ENCODE measurements at places on chromosomes 6 and 20. TPM values are rescaled to one million over a fixed set of nuclear protein-coding genes. Genes with fewer than 3 reads are reported as not detected.

- no peak for DNase-seq
These were observed 405.1 kb downstream of the TAF4 start for GRCh38 chr20:61660559-61660958.

GRCh38 chr6:116461932-116462885 is 1.0 kb downstream of the CALHM6 start:
- peak; percentile 84 for DNase-seq

GRCh38 chr6:162336359-162336758 is 391.2 kb downstream of the PRKN start:
- DNase-seq, result no peak

- DNase-seq, result no peak
These were observed 262.4 kb upstream of the AGPAT4 start for GRCh38 chr6:161536224-161536630.

DNA sequence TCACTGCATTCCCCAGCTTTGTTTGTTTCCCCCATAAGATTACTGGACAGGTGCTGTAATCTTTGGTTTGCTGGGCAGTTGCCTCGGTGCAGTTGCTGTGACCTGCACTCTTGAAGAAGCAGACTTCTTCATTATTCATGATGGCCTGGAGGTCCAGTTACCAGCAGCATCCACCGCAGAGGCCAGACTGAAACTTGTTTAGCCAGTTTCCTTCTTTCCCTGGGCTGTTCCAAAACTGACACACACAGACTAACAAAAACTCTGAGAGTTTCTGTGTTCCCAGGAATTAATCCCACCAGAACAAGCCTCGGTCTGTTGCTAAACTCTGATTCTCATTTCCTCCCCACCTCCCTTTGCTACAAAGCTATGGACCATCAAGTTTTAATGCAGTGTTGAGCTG is 144.1 kb downstream of the QRSL1 start:
- no peak for DNase-seq

DNA sequence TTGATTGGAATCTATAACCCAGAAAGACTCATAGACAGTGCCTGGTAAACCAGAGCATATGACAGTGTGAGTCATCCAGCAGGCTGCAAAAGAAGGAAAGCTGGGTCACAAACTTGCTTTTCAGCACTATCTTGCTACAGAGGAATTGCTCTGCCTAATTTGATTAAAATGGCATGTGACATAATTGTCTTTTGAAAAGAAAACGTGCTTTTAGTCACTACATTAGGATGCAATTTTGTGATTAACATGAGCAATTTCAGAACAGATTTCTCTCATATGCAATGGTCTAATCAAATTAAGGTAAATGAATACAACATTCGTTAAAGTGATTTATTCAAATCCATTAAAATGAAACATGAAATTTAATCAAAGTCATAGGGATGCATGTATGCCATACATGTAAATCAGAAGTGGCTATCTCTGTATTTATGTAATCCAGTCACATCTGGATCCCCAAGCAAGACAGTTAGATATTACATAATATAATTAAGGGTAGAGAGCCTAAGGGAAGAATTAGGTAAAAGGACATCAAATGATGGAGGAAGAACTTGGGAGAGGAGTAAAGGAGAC is 400.0 kb upstream of the HTR1E start:
- no peak for DNase-seq

- DNase-seq, result no peak
These were observed 3.4 kb upstream of the KCNG1 start for GRCh38 chr20:51026269-51026668.

DNA sequence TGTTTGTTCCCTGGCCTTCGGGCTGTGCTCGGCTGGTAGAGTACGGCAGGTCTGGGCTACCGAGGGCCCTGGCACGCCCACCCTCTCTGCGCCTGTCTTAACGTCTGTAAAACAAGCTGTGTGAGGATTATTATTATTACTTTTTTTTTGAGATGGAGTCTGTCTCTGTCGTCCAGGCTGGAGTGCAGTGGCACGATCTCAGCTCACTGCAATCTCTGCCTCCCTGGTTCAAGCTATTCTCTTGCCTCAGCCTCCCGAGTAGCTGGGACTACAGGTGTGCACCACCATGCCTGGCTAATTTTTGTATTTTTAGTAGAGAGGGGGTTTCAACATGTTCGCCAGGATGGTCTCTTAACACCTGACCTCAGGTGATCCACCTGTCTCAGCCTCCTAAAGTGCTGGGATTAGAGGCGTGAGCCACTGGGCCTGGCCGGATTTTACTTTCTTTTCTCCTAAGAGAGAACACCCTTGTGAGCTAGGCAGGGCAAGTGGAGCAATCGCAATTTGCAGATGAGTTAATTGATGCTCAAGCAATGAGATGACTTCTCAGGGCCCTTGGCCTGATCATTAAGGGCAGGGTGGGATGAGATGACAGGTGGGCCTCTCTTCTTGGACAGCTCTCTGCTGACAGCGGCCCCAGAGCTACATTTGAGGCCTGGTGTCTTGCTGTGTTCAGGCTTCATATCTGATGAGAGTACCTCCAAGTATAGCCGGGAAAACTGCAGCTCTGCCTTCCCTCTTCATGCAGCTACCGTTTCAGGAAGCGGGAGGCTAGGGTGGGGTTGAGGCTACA is 859 bp upstream of the SMIM29 start:
- no peak for DNase-seq

- no peak for DNase-seq
These were observed 56.3 kb upstream of the ANKEF1 start for GRCh38 chr20:9978397-9979004.

GRCh38 chr6:3822747-3823445 is 26.3 kb upstream of the FAM50B start:
- DNase-seq, result no peak

DNA sequence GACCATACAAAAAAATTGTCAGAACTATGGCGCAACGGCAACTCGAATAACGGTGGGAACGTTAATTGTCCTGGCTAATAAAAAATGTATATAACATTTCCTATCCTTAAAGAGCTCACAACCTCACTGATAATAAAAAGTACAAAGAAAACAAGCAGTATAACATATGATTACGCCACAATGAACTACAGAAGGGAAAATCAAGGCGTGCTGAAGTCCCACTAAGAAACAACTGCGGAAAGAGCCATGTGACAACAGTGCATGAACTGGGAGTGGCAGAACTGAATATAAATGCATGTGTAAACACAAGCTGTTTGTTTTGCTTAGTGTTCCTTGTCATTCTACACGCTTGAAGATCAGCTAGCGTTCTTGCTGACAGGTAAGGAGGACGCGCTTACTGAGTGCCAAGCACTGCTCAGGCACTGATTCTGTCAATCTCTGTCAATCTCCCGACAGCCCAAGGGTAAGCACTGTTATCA is 466 bp upstream of the PSMB1 start:
- no peak for DNase-seq

- DNase-seq, result no peak
These were observed 9.7 kb downstream of the MAPRE1 start for GRCh38 chr20:32829311-32830005.

GRCh38 chr20:62590309-62591121 is 51.8 kb upstream of the SLCO4A1 start:
- DNase-seq, result no peak

DNA sequence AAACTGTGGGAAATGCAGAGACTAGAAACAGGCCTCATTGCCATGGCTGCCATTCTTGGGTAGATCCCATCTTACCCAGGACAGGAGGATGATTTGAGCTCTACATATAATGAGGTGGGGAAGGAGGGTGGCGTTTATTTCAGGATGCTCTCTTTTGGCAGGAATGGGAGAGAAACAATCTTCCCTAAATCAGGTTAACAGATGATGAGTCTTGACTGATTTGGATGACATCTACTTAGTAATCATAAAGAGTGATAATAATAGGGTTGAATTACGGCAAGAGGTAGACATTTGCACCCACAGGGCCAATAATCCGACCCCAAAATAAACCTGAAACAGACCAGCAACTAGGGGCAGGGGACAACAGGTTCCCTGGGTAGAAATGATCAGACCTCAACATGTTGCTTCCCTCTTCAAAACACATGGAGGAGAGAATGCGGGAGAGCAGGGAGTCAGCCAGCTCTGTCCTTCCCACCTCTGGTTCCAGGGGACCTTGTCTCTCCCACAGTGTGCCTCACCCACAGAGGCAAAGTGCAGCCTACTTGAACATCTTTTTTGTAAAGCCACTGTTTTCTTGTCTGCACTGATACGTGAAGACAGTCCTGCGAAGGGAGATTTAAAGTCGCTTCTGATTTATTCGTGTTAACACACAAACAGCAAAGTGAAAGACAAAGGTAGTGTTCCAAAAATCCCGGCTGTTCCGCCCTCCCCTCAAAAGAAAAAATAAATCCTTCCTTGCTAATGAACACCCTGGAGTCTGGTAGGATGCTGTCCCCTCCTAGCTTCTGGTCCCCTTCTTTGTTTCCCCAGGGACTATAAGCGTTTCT is 3.9 kb downstream of the FOXQ1 start:
- DNase-seq, result no peak

DNA sequence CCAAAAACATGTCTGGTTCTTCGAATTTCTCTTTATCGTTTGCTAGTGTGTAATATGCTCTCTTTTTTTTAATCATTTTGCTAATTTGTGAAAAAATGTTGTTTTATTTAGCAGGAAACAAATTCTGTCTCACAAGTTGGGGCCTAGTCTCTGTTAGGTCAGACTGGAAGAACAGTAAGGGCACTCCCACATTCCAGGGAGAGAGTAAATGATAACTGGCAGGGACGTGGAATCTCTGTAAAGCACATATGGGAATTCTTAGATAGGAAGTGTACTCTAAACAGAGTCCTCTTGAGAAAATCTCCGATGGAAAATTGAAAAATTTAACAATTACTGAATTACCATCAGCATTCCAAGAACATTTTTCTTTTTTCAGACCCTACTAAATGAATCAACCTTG is 16.4 kb upstream of the CCDC28A start:
- DNase-seq, result no peak

DNA sequence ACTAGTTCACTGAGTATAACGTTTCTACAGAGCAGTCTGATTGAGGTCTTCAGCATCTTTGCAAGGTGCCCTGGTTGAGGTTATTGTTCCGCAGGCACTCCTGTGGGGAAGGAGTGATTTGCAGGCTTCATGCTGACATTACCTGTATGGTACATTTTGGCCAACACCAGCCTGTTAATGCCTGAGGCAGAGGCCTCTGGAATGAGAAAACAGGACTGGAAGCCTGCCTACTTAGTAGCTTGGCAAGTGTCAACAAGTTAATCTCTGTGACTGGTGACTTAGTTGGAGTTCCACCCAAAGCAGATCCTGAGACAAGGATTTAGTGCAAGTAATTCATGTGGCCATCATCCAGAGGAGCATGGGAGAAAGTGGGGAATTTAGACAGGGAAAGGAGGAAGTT is 24.6 kb downstream of the MAS1 start:
- DNase-seq, result no peak

GRCh38 chr20:59966428-59966827 is 8.2 kb downstream of the CDH26 start:
- DNase-seq, result no peak

DNA sequence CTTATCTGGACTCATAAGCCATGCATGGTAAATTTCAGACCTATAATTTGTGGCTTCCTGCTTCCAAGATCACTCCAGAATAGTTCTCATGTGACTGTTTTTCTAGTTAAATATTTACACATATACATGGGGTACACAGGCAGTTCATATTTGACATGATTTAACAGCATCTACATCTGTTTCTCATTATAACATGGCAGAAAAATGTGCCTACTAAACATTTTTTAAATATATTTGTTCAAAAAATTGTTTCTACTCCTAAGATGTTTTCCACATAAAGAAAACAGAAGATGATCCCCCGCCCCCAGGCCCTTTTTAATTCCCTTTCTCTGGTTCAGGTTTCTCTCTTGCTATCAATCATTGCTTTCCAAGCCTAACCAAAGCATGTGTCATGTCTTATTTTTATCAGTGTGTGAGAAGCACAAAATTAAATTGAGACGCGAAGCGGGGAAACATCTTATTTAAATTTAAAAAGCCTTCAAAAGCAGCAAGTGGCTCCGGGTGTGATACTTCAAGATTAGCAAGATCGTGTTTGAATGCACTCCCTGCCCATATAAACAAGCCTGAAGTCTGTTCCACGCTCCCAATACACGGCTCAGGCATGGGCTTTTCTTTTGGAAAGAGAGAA is 37.3 kb downstream of the IPCEF1 start:
- no peak for DNase-seq

DNA sequence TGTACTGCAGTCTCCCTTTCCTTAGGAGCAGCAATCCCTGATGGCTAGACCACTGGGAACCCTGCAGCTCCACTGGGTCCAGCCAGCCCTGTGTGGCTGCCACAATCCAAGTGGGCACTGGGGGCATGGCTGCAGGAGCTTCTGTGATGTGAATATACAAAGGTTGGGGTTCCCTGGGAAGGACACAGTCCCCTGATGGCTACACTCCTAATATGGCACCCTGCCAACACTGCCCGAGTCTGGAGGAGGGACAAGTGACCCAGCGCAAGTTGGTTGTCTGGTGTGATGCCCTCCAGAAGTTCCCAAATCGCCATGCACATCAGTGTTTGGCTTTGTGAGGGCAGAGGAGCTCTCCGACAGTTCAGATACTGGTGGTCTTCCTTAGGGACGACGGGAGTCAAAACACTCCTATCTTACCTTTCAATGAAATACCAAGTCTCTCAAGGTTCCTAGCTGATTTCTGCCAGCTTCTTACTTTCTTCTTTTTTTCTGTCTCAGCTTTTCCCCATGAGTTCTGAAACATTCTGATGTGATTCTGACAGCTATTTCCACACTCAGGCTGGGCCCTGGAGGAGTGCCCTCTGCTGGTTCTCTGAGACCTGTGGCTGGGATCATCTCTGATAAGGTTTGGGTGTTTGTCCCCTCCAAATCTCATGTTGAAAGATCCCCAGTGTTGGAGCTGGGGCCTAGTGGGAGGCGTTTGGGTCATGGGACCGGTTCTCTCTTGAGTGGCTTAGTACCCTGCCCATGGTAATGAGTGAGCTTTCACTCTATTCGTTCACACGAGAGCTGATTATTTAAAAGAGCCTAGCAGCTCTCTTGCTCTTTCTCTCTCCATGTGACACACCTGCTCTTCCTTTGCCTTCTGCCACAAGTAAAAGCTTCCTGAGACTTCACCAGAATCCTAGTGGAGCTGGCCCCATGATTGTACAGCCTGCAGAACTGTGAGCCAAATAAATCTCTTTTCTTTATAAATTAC is 15.5 kb upstream of the ZFP57 start:
- peak; percentile 63 for DNase-seq

DNA sequence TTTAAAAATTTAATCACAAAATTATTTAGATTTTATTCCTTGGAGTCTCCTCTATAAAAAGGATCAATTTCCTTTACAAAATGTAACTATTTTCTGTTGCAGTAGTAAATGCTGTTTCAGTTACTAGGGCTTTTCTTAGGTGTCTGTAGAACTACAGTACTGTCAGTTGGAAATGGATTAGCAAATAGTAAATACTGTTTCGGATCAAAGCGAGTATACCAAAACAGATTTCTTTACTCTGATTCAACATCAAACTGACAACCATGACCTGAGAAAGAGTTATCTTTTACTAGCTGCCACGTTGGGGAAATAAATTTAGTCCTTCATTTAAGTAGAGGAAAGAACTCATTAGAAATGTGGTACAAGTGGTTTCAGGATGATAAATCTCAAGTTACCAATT is 172.5 kb downstream of the HS3ST5 start:
- no peak for DNase-seq

GRCh38 chr6:161396539-161396938 is 122.7 kb upstream of the AGPAT4 start:
- no peak for DNase-seq

LTA gene
- not detected for total RNA-seq

PI16 gene
- total RNA-seq, result not detected

FUT9 gene
- 1.6 TPM for total RNA-seq

LBP gene
- total RNA-seq, result 0.35 TPM

OR11A1 gene
- total RNA-seq, result not detected

GPX5 gene
- total RNA-seq, result not detected

FHL5 gene
- not detected for total RNA-seq

All from H9 (cell line).